Epithelial cell of alveolus of lung (primary cell): ENCODE measurements at places on chromosomes 4 and X. TPM values are rescaled to one million over a fixed set of nuclear protein-coding genes. Genes with fewer than 3 reads are reported as not detected.

Gene DCAF12L2
- total RNA-seq: 0.13 TPM in 1 of 2 replicates, not detected in the other

Gene RAB9B
- total RNA-seq: 0.13 TPM in 1 of 2 replicates, not detected in the other

Gene SRPK3
- 0.13 and 0.24 TPM in 2 replicates for total RNA-seq

Gene PIN4
- total RNA-seq: 6.7 and 6.9 TPM in 2 replicates

Gene SSX4
- not detected in 2 replicates for total RNA-seq

Gene ANXA5
- 480 and 680 TPM in 2 replicates for total RNA-seq

Gene RGN
- total RNA-seq: 2.0 and 2.1 TPM in 2 replicates

Gene RADX
- 1.8 and 2.7 TPM in 2 replicates for total RNA-seq

Gene GPR34
- total RNA-seq: not detected in 2 replicates

Gene ENAM
- not detected in 2 replicates for total RNA-seq

Gene CTBP1
- total RNA-seq: 130 and 249 TPM in 2 replicates

Gene DDX53
- not detected in 2 replicates for total RNA-seq

Gene CYLC1
- not detected in 2 replicates for total RNA-seq

Gene SORBS2
- total RNA-seq: 3.2 and 4.1 TPM in 2 replicates

Gene NRK
- total RNA-seq: 3.7 and 16.9 TPM in 2 replicates

Gene STK26
- total RNA-seq: 6.6 and 10.9 TPM in 2 replicates

Gene IL21
- not detected in 2 replicates for total RNA-seq

Gene UFSP2
- total RNA-seq: 21.3 and 28.3 TPM in 2 replicates

Gene CXCL1
- total RNA-seq: 55.1 and 534 TPM in 2 replicates

Gene HSFX2
- total RNA-seq: 0.13 and 0.40 TPM in 2 replicates

Gene SGMS2
- 10.5 and 29.3 TPM in 2 replicates for total RNA-seq

Gene FBXO8
- 21.4 and 24.2 TPM in 2 replicates for total RNA-seq

Gene AFM
- total RNA-seq: not detected in 2 replicates

Gene FRMPD4
- total RNA-seq: 0.48 and 1.0 TPM in 2 replicates

Gene SAP30
- total RNA-seq: 18.2 and 25.6 TPM in 2 replicates

Gene CSAG1
- not detected in 2 replicates for total RNA-seq

Gene PNMA5
- total RNA-seq: not detected in 2 replicates

Gene ZNF711
- total RNA-seq: 1.9 and 4.0 TPM in 2 replicates

Gene IGFBP7
- 215 and 820 TPM in 2 replicates for total RNA-seq

Gene CTAG1B
- total RNA-seq: not detected in 2 replicates

Gene TBC1D25
- 7.9 and 10.0 TPM in 2 replicates for total RNA-seq

Gene NXF2
- not detected in 2 replicates for total RNA-seq

Gene PLAC8
- total RNA-seq: not detected in 2 replicates

Gene WDR17
- 0.52 and 0.64 TPM in 2 replicates for total RNA-seq

Gene SFRP2
- 15.9 TPM in 1 of 2 replicates, not detected in the other for total RNA-seq

Gene LUZP4
- not detected in 2 replicates for total RNA-seq

Gene CFP
- 0.39 and 0.56 TPM in 2 replicates for total RNA-seq
